H1 (cell line): ENCODE measurements at places on chromosomes 5 and 9. TPM values are rescaled to one million over a fixed set of nuclear protein-coding genes. Genes with fewer than 3 reads are reported as not detected.
A peak's percentile ranks its signal among the peaks of the same experiment; 100 is the strongest.

Gene ASPN
- not detected in 2 replicates for total RNA-seq

Gene FAM163B
- total RNA-seq: 0.38 and 0.63 TPM in 2 replicates

Gene OR1L8
- total RNA-seq: not detected in 2 replicates

Gene SPINK13
- not detected in 2 replicates for total RNA-seq

Gene C5orf52
- not detected in 2 replicates for total RNA-seq

Gene CCDC107
- total RNA-seq: 9.0 and 10.5 TPM in 2 replicates

Gene CACFD1
- total RNA-seq: 13.3 and 13.4 TPM in 2 replicates

Gene FUBP3
- total RNA-seq: 70.1 and 76.4 TPM in 2 replicates

Gene SLC6A18
- total RNA-seq: not detected in 2 replicates

Gene PRDM12
- 0.13 and 0.22 TPM in 2 replicates for total RNA-seq

Gene PCDHAC2
- 3.7 and 4.9 TPM in 2 replicates for total RNA-seq

Gene GABRA1
- 16.2 and 17.3 TPM in 2 replicates for total RNA-seq

Gene C9orf85
- total RNA-seq: 13.2 and 14.5 TPM in 2 replicates

Gene PRPF4
- total RNA-seq: 33.4 and 36.8 TPM in 2 replicates

Gene GCNT4
- 14.4 and 14.5 TPM in 2 replicates for total RNA-seq

DNA sequence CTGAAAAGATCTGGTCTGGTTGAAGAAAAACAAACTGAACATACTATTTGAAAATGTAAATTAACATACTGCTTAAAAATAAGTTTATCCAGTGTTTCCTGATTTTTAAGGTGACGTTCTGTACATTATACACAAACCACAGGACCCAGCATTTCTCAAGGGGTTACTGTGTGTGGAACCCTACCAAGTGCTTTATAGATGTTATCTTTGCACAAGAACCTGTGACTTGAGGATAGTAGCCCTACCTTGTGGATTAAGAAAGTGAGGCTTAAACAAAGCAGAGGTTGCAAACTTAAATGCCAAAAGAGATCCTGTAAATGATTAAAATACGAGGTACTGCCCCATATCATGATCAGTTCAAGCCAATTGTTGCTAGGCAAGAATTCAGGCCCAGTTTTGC is 4.7 kb downstream of the KLF9 start:
- no peak for DNase-seq

GRCh38 chr5:34436761-34437501 is 219.2 kb upstream of the RAI14 start:
- no peak for DNase-seq

DNA sequence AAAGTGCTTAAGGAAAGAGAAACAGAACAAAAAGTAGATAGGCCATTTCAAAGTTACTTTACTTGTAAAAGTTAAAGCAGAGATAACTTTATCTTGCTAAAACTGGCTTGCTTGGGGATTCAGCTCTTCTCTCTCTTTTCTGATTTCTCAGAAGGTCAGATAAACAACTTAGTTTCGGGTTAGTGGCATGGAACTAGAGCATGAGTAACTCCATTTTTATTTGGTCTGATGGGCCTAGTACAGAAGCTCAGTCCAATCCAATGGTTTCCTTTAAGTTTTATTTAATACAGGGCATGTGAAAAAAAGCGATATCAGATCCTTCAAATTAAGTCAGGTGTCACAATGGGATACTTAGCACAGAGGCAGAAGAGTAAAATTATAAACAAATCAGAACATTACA is 18.8 kb upstream of the GPBP1 start:
- no peak for DNase-seq

DNA sequence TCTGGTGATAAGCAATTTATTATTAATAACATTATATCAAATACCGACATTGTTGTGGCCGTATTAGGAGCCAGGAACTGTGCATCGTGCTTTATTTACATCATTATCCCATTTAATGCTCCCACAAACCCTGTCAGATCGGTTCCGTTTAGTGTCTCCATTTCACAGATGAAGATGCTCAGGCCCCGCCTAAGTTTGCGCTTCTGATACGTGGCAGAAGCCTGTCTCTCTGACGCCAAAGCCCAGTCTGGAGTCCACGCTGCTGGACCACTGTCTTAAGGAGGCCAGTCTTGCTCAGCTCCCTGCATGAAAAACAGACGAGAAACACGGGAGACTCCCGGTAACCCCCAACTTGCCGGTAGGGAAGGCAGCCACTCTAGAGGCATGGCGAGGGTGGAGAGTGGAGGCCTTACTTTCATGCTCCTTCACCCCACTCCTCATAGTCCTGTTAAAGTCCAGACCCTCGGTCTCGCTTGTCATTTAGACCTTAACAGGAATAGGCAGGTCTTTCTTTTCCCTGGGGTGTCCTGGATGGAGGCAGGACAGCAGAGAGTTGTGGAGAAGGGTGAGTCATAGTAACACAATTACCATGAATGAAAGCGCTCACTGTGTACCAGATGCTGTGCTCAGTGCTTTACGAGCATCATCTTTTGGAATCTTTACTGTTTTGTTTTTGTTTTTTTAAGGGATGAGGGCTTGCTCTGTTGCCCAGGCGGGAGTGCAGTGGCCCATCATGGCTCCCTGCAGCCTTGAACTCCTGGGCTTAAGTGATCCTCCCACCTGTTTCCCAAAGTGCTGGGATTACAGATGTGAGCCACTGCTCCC is 872 bp downstream of the TXNDC15 start:
- no peak for DNase-seq

DNA sequence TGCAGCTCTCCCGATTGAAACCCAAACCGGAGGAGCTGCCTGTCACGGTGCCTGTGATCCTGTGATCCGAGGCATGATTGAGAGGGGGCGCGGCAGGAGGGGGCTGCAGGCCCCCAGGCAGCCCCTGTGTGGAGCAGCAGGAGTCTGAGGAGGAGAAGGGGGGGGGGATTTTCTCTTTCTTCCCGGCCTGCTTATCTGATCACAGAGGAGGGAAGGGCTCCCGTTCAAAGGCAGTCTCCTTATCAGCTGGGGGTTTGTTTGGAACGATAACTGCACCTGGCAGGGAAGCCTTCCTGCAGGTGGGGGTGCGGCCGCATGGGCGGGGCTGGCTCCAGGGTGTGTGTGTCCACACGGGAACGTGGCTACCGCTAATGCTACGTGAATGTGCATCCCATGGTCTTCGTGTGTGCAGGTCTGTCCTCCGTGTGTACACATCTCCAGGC is 38.4 kb downstream of the LMX1B start:
- no peak for DNase-seq

GRCh38 chr5:143110591-143110990 is 292.9 kb downstream of the NR3C1 start:
- no peak for DNase-seq

DNA sequence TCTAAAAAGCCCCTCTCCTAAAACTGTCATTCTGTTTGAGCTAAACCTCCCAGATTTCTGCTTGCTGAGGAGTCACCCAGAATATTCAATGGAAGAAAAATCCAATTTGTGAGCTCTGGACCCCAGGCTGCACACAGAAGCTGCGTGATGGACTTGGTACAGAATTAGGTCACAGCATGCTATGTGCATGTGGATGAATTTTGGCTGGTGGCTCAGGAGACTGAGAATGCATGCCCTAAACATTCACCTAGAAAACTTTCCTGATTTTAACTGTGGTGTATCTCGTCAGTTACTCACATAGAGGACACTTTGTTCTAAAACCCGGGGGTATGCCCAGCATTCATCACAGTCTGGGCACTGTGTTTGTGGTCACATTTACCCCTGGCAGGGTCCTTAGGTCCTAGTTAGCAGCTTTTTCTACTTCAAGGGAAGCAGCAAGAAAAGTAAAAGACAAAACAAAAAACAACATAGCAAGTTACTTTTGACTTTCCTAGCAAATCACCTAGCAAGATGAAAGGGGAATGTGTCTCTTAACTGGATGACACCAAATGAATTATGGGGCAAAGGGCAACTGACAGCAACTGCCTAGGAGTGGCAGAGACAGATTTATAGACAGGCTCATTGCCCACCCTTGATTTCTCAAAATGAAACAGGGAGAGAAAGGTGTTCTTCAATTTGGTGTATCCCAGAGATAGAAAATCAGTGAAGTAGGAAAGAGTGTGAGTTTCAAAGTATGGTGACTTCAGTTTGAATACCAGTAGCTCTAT is 8.3 kb upstream of the SHROOM1 start:
- no peak for DNase-seq

GRCh38 chr5:157603333-157604190 is 28.0 kb upstream of the ADAM19 start:
- DNase-seq: no peak

- DNase-seq: no peak
Measured at GRCh38 chr5:110258460-110259216, 467.8 kb downstream of the TMEM232 start.

GRCh38 chr5:180020176-180020575 is 51.4 kb downstream of the RNF130 start:
- DNase-seq: no peak

DNA sequence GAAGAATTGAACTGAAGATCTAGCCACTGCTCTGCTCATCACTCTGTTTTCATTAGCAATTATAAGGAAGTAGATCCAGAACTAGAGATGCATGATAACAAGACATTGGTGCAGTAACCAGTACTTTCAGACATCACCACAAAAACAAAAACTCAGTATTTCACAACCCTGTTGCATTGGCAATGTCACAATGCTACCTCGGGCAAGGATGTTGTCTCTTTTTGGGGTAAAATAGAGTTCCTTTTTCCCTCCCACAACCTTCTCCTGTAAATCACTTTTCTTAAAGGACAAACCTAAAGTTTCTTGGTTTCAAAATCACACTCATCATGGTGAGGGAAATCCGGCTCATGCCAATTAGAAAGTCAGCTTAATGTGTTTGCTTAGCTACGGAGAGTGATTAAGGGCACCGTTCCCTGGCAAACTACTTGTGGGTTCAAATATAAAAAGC is 420.1 kb upstream of the MEF2C start:
- no peak for DNase-seq

GRCh38 chr9:71885467-71885866 is 25.5 kb downstream of the ABHD17B start:
- DNase-seq: no peak

DNA sequence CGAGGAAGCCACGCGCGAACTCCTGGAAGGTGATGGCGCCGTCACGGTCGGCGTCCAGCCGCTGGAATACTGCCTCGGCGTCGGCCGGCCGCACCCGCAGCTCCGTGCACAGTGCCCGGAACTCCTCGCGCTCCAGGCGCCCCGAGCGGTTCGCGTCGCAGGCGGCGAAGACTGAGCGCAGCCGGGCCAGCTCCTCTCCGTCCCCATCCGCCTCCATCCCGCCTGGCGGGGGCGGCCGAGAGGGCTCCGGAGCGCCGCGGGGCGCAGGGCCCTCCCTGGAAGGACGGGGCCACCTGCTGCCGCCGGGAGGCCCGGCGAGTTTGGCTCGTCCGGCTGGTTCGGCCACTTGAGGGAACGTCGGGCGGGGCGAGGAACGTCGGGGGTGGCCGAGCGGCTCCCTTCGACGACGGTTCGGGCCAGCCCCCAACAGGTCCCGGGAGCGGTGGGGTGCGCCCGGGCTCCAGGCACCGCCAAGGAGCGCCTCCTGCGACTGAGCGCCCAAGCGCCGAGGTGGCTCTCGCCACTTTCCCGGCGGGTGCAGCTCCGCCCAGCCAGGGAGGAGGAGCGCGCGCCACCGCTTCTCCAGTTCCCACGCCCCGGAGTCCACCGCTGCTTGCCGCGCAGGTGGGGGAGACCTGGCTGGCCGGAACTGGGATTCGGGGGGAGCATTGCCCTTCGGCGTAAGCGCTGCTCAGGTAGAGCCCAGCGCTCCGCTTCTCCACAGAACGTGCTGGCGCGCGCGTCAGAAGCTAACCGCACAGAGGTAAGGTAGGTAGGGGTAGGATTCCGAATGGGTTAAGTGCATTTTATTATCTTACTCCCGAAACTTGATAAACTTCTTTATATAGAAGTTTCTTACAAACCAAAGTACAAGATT is at the start of gene RASEF:
TSS of gene RASEF (minus strand) at position 492 of the 877 bp plus-strand sequence. CDS start at position 217, 275 bp downstream.
- peak; percentile 46 for DNase-seq

DNA sequence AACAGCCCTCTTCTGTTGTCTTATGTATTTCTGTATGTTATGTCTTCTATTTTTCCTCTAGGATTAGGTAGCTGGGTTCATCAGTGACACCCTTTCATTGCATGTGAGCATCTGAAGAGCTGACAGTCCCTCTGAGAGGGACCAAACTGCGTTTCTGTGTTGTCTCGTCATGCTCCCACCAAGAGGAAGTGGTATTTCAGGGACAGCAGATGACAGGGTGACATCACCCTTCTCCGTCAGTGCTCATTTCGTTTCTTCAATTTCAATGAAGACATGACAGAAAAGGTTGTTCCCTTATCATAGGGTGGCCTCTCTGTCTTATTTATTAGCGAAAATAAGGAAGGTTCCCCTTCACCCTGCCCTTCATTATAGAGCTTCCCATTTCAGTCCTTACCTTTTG is 225.9 kb upstream of the NR4A3 start:
- no peak for DNase-seq

- DNase-seq: no peak
Measured at GRCh38 chr5:81778642-81779041, 27.7 kb upstream of the SSBP2 start.

DNA sequence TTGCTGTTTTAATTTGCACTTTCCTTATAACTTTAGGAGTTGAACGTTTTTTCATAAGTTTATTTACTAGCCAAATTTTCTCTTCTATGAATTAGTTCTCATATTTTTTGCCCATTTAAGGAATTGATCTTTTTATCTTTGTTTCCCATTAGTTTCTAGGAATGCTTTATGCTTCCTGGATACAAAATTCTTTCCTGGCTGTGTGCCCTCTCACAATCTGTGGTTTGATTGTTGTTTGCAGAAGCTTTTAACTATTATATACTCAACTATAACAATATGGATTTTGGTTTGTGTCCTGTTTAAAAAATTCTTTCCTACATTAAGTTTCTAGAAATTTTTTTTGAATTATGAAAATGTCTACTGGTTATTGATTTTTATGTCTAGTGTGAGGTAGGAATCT is 206.3 kb downstream of the CSNK1G3 start:
- no peak for DNase-seq

DNA sequence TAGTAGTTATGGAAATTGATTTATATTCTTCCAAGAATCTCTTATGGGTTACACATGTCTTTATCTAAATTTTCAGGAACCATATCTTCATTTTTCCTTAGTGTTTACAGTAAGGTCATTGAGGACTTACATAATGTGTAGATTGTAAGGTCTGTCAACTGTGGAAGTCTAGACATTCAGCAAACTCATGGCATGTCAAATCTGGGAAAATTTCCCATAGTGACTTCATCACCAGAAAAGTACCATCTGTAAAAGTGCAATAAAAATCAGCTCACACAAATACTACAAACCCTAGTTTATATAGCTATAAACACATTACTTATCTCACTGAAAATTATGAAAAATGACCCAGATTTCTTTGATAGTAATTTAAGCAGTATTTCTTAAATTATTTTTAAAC is 419.4 kb downstream of the MTRR start:
- no peak for DNase-seq

DNA sequence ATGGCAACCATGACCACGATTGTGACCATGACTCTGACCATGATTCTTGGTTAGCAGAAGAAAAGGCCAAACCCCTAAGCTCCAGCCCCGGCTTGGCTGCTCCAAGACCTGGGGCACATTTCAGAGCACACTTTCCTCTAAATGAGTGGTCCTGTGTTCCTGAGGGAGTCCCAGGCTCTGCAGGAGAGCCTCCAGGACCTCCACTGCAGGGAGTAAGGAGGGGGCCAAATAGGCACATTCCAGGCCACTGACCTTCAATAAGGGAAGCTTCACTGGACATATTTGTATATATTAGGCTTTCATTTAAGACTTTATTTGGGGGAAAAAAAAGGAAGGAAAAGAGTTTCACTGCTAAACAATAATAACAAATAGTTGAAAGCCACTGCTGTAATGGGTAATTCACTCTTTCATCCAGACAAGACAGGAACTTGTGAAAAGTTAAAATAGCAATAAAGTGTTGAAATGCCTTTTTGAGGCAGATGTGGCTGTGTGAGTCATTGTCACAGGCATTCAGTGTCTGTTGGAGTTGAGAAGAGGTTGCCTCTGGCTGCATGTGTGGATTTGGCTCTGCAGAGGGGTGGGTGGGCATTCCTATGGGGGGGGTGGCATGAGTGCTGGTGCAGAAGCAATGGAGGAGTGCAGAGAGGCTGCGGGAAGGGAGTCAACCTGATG is 63.9 kb upstream of the TGFBR1 start:
- no peak for DNase-seq
